Esophagus squamous epithelium (tissue), 5 donors: ENCODE measurements at places on chromosomes 4 and X.
A peak's percentile ranks its signal among the peaks of the same experiment; 100 is the strongest.

DNA sequence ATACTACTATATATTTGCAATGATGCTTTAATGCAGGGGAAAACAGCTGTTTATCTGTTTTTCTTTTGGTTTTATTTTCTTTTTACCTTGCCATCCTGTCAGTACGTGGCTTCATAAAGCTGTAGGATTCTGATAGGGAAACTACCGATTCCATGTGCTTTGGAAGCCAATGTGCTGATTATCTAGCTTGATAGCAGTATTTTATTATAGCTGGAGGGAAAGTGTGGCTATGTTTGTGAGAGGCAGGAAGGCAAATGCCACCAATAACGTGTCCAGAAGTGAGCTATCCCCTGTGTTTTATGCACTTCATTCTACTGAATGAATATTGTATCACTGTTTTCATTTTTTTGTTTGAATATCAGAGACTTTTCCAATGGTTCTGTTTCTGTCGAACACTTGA lies 43.7 kb downstream of the IL15 start:
- H3K4me1 ChIP-seq, result no peaks in the 10 kb centered on the region
- no peak overlapping the region for H3K4me3 ChIP-seq
- no peak for DNase-seq
- no peak overlapping the region for H3K27ac ChIP-seq
- H3K36me3 ChIP-seq, result no peaks in the 10 kb centered on the region
- H3K27me3 ChIP-seq, result no peaks in the 10 kb centered on the region

DNA sequence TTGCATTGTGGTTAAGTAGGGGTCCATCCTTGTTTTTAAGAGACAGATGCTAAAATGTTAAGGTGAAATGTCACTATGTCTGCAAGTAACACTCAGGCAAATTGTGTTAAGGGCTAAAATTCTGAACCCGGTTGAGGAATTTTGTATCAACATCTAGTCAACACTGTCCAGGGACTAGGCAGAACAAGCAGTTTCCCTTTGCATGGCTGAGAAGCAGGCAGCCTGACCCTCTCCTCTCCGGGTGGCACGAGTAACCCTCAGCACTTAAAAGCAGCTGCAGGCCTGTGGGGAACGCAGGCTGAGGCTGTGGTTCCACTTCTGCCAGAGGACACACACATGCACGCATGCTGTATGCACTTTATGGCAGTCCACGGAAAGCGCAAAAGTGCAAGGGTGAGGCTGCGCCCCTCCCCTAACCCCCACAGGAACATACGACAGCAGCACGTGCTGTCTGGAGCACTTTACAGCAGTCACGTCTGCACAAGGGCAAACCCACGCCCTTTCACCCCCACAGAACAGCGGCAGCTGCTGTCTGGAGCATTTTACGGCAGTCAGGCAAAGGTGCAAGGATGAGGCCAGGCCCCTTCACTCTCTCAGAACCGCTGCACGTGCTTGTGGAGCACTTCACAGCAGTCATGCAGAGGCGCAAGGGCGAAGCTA lies 619 bp upstream of the MPC1L start:
- H3K27ac ChIP-seq, result no peak overlapping the region
- no peaks in the 10 kb centered on the region for H3K27me3 ChIP-seq
- peaks cover 5% of the 10 kb centered on the region for H3K36me3 ChIP-seq

- no peaks in the 10 kb centered on the region for H3K36me3 ChIP-seq
- no peak for DNase-seq
- no peaks in the 10 kb centered on the region for H3K4me1 ChIP-seq
- no peak overlapping the region for H3K4me3 ChIP-seq
- no peak overlapping the region for H3K27ac ChIP-seq
- no peaks in the 10 kb centered on the region for H3K27me3 ChIP-seq
Observed at GRCh38 chr4:106628586-106629267, 260.1 kb upstream of the GIMD1 start.

- peaks cover 42% of the 10 kb centered on the region for H3K4me1 ChIP-seq
- H3K27ac ChIP-seq, result no peak overlapping the region
- no peaks in the 10 kb centered on the region for H3K36me3 ChIP-seq
- H3K27me3 ChIP-seq, result no peaks in the 10 kb centered on the region
- H3K4me3 ChIP-seq, result no peak overlapping the region
Observed at GRCh38 chr4:11435557-11435956, 6.9 kb upstream of the HS3ST1 start.

DNA sequence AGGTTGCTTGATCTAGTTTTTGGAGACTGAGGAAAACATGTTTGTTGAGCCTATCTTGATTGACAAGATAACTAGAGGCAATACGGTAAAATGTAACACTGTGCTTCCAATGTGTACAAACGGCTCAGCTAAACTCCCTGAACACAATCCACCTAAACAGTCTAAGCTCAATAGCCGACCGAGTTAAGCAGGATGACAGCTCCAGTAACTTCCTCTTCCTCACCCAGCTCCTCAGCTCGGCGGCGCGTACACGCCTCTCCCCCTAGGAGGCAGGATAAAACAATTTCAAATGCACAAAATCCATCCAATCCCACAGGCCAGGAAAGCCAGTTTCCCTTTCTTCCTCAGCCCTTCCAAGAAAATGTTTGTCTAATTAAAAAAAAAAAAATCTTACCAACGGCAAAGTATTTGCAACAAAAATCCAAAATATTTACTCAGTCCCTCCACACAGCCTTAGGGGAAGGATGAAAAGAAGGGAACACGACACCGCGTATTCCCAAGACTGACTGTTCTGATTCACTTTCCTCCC lies 1.0 kb downstream of the CNOT6L start:
- no peaks in the 10 kb centered on the region for H3K36me3 ChIP-seq
- H3K27ac ChIP-seq, result peak overlapping the region; percentile 100
- peak overlapping the region; percentile 90 for H3K4me3 ChIP-seq
- H3K4me1 ChIP-seq, result peaks cover 26% of the 10 kb centered on the region
- no peaks in the 10 kb centered on the region for H3K27me3 ChIP-seq

GRCh38 chrX:76420237-76420636 lies 7.3 kb upstream of the MAGEE1 start:
- no peaks in the 10 kb centered on the region for H3K4me1 ChIP-seq
- H3K27me3 ChIP-seq, result no peaks in the 10 kb centered on the region
- H3K4me3 ChIP-seq, result no peak overlapping the region
- H3K36me3 ChIP-seq, result no peaks in the 10 kb centered on the region

- no peak overlapping the region for H3K4me3 ChIP-seq
- H3K27me3 ChIP-seq, result no peaks in the 10 kb centered on the region
- H3K27ac ChIP-seq, result no peak overlapping the region
- H3K4me1 ChIP-seq, result no peaks in the 10 kb centered on the region
- no peaks in the 10 kb centered on the region for H3K36me3 ChIP-seq
Observed at GRCh38 chr4:106502106-106502699, 133.6 kb upstream of the GIMD1 start.

DNA sequence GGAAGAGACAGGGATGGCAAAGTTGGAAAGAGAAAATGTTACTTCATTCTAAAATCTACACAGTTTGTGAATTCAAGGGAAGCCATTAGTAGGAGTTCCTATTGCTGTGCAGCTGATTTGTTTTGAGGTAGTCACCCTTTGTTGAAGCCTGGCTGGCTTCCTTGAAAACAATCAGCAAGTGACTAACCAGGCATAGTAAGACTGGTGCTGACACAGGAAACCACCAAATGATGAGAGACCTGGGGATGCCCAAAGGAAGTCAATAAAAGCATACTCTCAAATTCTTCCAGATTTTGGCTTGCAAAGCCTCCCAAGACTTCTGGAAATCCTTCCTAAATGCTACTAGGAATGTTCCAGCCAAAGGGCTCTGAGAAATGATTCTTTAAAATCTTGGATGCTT lies 23.9 kb upstream of the PRDM8 start:
- H3K36me3 ChIP-seq, result no peaks in the 10 kb centered on the region
- no peak for DNase-seq
- no peak overlapping the region for H3K4me3 ChIP-seq
- no peaks in the 10 kb centered on the region for H3K4me1 ChIP-seq
- H3K27me3 ChIP-seq, result no peaks in the 10 kb centered on the region
- peak overlapping the region; percentile 3 for H3K27ac ChIP-seq

DNA sequence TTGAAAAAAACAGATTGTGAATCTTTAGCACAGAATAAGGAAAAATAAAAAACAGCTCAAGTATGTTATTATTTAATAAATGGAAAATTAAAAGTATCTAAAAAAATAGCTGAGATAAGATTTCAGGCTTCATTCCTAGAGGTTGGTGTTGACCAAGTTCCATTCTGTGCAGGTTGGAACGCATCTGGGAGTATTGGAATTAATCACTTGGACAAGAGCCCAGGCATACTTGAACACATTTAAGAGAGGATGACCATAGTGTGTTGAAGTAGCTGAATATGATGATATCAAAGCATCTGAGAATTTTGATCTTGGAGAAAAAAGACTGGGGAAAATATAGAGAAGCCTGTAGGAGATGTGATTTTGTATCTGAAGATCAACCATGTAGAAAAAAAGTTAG lies 54.6 kb upstream of the VCX start:
- no peaks in the 10 kb centered on the region for H3K4me1 ChIP-seq
- no peaks in the 10 kb centered on the region for H3K36me3 ChIP-seq
- DNase-seq, result no peak
- no peak overlapping the region for H3K4me3 ChIP-seq
- no peak overlapping the region for H3K27ac ChIP-seq

DNA sequence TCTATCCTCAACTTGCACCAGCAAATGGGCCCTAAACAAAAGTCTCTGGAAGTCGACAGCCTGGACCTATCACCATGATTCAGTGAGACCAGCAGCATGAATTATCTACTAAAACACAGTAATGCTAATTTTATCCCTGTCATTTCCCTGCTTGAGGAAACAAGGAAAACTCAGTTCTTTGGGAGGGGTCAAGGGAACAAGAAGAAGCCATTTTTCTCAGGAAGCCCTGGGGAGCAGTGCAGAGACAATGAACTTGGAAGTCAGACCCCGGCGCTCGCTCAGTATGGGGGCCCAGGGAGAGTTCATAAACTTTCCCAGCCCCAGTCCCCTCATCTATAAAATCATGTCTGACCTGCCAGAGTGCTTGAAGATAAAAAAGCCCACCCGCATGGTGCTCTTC lies 50.4 kb downstream of the DCTD start:
- peaks cover 21% of the 10 kb centered on the region for H3K4me1 ChIP-seq
- no peak for DNase-seq
- no peak overlapping the region for H3K4me3 ChIP-seq
- no peaks in the 10 kb centered on the region for H3K36me3 ChIP-seq
- H3K27ac ChIP-seq, result no peak overlapping the region

- H3K27ac ChIP-seq, result no peak overlapping the region
- no peak for DNase-seq
- no peak overlapping the region for H3K4me3 ChIP-seq
- H3K4me1 ChIP-seq, result no peaks in the 10 kb centered on the region
- H3K27me3 ChIP-seq, result no peaks in the 10 kb centered on the region
- H3K36me3 ChIP-seq, result peaks cover 10% of the 10 kb centered on the region
Observed at GRCh38 chr4:103067841-103068547, 8.6 kb downstream of the SLC9B2 start.

DNA sequence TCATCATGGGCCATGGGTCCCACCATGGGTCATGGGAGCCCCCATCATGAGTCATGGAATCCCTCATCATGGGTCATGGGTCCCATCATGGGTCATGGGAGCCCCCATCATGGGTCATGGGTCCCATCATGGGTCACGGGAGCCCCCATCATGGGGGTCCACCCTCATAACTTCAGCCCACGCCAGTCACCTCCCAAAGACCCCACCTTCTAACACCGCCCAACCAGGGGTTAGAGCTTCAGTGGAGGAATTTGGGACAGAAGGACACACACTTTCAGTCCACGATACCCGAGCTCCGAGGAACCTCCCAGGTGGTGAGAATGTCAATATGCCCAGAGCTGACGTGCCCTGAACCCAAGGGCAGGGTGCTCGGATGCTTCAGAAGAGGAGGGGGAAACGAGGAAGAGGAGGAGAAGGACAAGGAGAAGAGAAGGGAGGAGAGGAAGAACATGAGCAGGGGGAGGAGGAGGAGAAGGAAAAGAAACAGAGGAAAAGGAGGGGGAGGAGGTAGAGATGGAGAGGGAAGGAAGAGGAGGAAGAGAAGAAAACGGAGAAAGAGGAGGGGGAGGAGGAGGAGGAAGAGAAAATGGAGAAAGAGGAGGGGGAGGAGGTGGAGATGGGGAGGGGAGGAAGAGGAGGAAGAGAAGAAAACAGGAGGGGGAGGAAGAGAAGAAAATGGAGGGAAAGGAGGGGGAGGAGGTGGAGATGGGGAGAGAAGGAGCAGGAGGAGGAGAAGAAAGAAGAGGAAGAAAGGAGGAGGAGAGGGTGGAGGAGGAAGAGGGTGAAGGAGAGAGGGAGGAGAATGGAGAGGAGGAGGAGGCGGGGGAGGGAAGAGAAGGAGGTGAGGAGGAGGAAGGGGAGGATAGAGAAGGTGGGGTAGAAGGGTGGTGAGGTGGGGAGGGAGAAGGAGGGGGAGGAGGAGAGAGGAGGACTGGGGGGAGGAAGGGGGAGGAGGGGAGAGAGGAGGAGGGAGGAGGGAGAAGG lies 17.7 kb downstream of the IL3RA start:
- no peaks in the 10 kb centered on the region for H3K27me3 ChIP-seq
- H3K4me3 ChIP-seq, result no peak overlapping the region
- H3K27ac ChIP-seq, result no peak overlapping the region
- no peak for DNase-seq
- H3K4me1 ChIP-seq, result peaks cover 7% of the 10 kb centered on the region
- no peaks in the 10 kb centered on the region for H3K36me3 ChIP-seq

GRCh38 chrX:104310657-104311254 lies 56.0 kb upstream of the ESX1 start:
- no peak overlapping the region for H3K27ac ChIP-seq
- H3K4me1 ChIP-seq, result no peaks in the 10 kb centered on the region
- H3K27me3 ChIP-seq, result no peaks in the 10 kb centered on the region
- no peak overlapping the region for H3K4me3 ChIP-seq
- no peak for DNase-seq

GRCh38 chr4:189060104-189060503 lies 880.6 kb upstream of the FRG1 start:
- H3K4me1 ChIP-seq, result no peaks in the 10 kb centered on the region
- H3K36me3 ChIP-seq, result no peaks in the 10 kb centered on the region
- no peaks in the 10 kb centered on the region for H3K27me3 ChIP-seq
- no peak overlapping the region for H3K27ac ChIP-seq
- H3K4me3 ChIP-seq, result no peak overlapping the region
- DNase-seq, result no peak

GRCh38 chr4:26239801-26240200 lies 81.0 kb upstream of the RBPJ start:
- H3K4me1 ChIP-seq, result peaks cover 5% of the 10 kb centered on the region
- H3K27me3 ChIP-seq, result no peaks in the 10 kb centered on the region
- H3K36me3 ChIP-seq, result no peaks in the 10 kb centered on the region
- DNase-seq, result no peak
- H3K27ac ChIP-seq, result peak overlapping the region; percentile 60

GRCh38 chr4:14155803-14156202 lies 528.3 kb upstream of the BOD1L1 start:
- H3K27ac ChIP-seq, result no peak overlapping the region
- no peaks in the 10 kb centered on the region for H3K4me1 ChIP-seq
- H3K4me3 ChIP-seq, result no peak overlapping the region
- no peaks in the 10 kb centered on the region for H3K36me3 ChIP-seq
- no peak for DNase-seq
- H3K27me3 ChIP-seq, result no peaks in the 10 kb centered on the region

- peak overlapping the region; percentile 58 for H3K4me3 ChIP-seq
- no peak for DNase-seq
- H3K4me1 ChIP-seq, result no peaks in the 10 kb centered on the region
- H3K27me3 ChIP-seq, result no peaks in the 10 kb centered on the region
- peak overlapping the region; percentile 74 for H3K27ac ChIP-seq
- no peaks in the 10 kb centered on the region for H3K36me3 ChIP-seq
Observed at GRCh38 chrX:150365051-150365989, 2.2 kb downstream of the MAMLD1 start.
